ENCODE measurements at places on chromosomes 7 and 10.
A peak's percentile ranks its signal among the peaks of the same experiment; 100 is the strongest.

DNA sequence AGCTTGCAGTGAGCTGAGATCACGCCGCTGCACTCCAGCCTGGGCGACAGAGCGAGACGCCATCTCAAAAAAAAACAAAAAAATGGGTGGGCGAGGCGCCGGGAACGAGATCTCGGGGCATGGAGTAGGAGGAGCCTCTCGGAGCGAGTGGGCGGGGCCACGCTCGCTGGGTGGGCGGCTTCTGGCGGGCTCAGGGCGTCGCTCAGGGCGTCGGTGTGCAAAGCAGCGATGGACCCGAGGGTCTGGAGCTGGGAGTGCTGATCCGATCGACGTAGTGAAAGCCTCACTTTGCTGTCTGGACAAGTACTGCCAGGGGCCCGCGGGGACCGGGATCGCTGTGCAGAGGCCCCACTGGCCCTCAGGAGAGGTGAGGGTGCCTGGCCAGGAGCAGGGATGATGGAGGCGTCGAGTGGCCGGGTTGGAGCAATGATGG is 22.6 kb upstream of the AMZ1 start:
- no peak for DNase-seq

- DNase-seq, result no peak
These were observed 209.1 kb upstream of the PODXL start for GRCh38 chr7:131765575-131765974.

- no peak for DNase-seq
These were observed 4.4 kb downstream of the RASGEF1A start for GRCh38 chr10:43262397-43262901.

- DNase-seq, result no peak
These were observed 235.9 kb upstream of the PRSS1 start for GRCh38 chr7:142513178-142513955.

GRCh38 chr10:104301907-104302690 is 33.1 kb downstream of the GSTO2 start:
- peak; percentile 47 for DNase-seq

DNA sequence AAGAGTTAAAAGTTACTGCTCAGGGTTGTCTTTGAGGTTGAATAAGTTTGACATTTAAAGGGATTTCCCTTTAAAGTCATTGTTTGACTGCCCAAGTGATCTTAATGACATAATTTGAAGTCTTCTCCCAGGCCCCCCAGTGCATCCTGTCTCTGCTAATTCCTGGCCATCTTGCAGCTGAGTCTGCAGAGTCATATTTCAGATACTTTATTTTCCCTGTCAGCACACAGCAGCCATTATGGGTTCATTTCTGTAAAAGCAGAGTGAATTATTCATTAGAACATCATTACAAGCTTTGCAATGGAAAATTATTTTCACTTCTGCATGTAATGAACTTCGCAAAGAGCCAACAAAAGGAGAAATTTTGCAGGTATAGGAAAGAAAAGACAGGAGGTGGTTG is 536.6 kb downstream of the GALNT17 start:
- no peak for DNase-seq

GRCh38 chr7:133554330-133554729 is 301.5 kb downstream of the EXOC4 start:
- no peak for DNase-seq

All from HCEC 1CT (cell line).